ENCODE measurements at places on chromosomes 12 and 14.
A peak's percentile ranks its signal among the peaks of the same experiment; 100 is the strongest.

DNA sequence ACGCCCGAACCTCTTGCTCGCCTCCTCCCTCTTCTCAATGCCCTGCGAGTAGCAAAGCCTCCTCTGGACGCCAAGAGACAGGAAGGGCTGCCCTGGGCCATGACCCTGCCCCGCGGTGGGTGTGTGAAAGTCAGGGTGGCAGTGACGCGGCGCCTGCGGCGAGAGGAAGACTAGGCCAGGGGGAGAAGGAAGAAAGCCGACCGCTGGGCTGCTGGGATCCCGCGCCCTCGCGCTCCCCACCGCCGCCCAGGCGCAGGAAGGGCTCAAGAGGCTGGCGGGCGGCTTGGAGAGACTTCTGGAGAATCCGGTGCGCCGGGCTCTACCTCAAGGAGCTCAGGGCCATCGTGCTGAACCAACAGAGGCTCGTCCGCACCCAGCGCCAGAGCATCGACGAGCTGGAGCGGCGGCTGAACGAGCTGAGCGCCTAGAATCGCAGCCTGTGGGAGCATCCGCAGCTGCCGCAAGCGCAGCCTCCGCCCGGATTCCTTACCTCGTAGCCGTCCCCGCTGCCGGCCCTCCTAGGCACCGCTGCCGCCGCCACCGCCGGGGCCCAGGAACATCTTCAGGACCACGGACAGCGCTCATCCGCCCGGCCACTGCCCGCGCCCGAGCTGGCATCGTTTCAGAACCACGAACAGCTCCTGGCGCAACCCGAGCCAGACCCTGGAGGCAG, 105.0 kb upstream of the PRB2 start:
- DNase-seq: peak; percentile 88

GRCh38 chr12:120736404-120737331, 11.0 kb downstream of the ACADS start:
- no peak for DNase-seq

DNA sequence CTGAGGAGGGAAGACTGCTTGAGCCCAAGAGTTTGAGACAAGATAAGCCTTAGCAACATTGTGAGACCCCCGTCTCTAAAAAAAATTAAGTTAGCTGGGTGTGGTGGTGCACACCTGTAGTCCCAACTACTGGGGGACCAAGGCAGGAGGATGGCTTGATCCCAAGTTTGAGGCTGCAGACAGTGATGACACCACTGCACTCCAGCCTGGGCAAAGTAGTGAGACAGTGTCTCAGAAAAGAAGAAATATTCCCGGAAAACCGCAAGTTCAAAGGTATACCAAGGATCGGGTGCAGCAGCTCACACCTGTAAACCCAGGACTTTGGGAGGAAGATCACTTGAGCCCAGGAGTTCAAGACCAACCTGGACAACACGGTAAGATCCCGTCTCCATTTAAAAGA, 5.8 kb downstream of the PTGES3 start:
- no peak for DNase-seq

DNA sequence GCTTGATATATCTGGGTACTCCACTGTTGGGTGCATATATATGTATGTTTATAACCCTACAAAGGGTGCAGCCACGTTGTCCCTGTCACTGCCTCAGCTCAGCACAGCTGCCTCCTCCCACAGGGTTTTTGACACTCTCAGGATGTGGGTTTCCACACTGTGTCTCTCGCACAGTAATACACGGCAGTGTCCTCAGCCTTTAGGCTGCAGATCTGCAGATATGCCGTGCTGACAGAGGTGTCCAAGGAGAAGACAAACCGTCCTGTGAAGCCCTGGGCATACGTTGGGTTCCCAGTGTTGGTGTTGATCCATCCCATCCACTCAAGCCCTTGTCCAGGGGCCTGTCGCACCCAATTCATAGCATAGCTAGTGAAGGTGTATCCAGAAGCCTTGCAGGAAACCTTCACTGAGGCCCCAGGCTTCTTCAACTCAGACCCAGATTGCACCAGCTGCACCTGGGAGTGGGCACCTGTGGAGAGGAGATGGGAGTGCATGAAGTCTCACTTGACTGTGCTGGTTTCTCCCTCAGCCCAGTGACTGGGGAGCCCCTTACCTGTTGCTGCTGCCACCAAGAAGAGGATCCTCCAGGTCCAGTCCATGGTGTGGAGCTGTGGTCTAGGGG, 498.7 kb downstream of the TMEM121 start:
- DNase-seq: peak; percentile 15

- no peak for DNase-seq
Measured at GRCh38 chr14:21229821-21230220, 39.4 kb downstream of the HNRNPC start.

GRCh38 chr14:21227981-21228380, 41.3 kb downstream of the HNRNPC start:
- no peak for DNase-seq

DNA sequence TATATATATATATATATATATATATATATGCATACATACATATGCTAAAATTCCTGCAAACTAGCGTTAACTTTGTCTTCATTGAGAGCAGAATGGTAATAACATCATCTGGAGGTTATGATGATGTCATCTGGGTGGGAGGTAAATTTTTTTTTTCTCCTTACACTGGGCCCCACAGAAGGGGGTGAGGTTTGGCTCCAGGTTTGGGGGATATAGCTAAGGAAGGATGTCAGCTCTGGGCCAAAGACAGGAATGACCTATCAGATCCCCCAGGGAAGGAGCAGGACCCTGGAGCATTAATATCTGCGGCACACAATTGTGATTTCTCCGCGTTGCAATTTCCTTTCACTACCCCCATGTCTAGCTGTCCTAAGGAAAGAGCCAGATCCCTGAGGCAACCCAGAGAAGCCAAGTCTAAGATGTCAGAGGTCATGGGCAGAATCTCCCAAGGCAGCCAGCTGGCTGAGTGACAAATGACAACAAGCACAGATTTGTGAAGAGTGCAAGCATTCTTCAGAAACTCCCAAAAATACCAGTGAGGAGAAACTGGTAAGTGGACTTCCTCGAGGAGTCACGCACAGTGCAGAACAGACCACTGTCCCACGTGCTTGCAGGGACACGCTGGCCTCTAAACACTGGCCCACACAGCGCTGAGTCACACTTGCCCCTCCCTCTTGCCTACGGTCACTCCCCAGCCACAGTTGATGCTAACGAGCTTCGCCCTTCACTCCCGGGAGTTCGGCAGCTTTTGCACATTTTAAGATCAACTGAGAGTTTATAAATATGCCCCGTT, 9.9 kb downstream of the UBC start:
- no peak for DNase-seq

DNA sequence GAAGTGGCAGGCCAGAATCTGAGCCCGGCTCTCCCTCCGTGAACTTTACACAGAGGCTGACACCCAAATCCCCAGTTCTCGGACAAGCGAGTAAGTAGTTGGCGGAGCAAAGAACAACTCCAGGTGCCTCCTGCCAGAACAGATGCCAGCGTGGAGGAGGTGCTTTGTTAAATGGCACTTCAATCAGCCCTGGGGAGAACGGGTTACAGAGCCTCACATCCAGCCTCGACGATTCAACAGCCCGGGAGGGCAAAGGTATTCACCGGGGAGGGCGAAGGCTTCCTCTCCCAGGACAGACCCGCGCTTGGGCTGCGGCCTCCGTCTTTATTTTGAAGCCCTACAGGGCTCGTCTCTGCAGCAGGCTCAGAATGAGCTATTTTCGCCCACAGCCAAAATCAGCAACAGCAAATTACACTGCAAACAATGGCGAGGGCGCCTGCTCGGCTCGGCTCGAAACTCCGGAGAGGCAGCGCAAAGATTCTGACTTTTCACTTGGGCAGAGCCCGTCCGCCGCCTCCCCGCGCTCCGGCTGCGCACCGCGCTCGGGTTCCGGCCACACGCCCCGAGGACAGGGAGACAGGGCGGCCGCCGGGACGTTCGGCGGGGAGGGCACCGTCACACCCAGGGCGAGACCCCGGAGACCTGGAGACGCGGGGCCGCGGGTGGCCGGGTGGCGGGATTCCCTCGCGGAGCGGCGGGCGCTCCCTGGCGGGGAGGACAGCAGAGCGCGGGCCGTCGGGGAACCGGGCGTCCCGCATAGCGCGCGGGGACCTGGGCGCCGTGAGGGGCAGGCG, 811 bp downstream of the TMCC3 start:
- peak; percentile 34 for DNase-seq

DNA sequence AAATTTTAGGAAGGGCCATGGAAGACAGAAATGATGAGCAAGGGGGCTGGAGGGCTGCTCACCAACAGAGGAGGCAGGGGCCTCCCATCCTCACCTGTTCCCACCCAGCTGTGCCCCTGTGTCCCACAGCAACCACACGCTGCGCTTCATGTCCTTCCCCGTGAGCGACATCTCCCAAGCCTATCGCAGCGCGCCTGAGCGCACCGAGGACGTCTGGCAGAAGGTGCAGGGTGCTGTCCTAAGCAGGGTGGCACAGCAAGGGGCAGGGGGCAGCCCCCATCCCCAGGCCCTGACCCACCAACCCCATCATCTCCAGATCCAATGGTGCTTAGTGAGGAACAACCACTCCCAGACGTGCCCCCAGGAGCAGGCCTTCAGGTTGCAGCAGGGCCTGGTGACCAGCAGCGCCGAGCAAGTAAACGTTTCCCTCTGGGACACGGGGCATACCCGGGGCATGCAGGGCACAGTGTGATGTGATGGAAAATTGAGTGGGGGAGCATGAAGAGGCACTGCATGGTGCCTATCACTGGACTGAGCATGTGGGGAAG, 8.1 kb downstream of the CARMIL3 start:
- DNase-seq: no peak

GRCh38 chr14:99562856-99563748, 40.9 kb downstream of the CCDC85C start:
- no peak for DNase-seq

DNA sequence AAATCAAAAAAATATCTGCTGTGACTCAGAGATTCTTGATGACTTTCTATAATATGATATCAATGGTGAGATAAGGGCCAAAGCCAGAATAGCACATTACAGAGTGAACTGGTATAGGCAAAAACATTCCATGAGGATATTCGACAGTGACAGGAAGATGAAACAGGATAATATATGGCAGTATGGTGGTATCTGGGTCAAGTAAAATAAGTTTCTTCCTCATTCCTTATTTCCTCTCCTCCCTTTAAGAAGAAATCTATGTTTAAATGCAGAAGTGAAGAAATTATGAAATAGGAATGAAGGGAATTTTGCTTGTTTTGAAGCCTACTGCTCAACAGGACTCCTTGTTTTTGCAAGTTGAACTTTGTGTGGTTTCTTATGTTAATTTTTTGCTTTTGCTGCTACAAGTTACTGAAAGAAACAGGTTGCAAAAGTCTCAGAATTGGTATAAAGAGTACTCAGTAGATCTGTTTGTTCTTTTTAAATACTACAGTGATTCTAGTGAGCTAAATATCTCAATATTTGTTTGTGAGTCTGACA, 7.0 kb downstream of the ACSS3 start:
- no peak for DNase-seq

- DNase-seq: no peak
Measured at GRCh38 chr14:40232302-40232701, 800.1 kb upstream of the FBXO33 start.

DNA sequence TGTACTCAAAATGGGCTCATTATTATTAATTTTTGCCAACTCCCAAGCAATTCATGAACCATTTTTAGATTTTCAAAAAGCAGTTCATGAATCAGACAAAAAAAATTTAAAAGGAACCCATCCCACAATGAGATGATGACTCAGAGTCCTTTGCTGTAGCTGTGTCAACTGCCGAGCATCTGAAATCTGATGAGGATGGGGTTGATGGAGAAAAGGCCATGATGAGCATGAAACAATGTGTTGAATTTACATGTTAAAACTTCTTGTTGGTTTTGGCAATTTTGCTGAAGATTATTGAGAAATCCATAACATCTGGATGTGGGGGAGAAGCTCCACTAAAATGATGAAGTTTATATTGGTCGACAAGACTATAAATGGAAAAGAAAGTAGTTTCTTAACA, 378.0 kb downstream of the FOXG1 start:
- DNase-seq: no peak

GRCh38 chr14:100614803-100615202, 27.6 kb upstream of the BEGAIN start:
- DNase-seq: no peak

DNA sequence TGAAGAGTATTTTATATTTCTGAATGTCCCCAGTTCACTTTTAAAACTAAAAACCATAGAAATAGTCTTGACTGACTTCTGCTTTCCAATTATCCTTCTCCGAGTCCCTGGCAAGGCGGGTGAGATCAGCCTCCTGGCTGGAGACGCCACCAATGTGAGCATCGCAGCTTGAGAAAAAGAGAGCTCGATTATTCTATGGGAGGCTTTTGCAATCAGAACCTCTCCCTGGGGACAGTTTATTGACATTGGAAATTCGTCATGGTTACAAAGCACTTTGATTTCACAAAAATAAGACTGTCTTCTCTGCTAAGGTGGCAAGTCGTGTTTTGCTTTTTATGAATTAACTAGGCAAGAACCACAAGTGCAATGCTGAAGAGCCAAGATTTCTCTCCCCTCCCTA, 23.6 kb upstream of the GPHB5 start:
- no peak for DNase-seq

- peak; percentile 69 for DNase-seq
Measured at GRCh38 chr12:13347241-13348043, 150.9 kb downstream of the EMP1 start.

- no peak for DNase-seq
Measured at GRCh38 chr14:33800735-33801163, 150.1 kb downstream of the EGLN3 start.

DNA sequence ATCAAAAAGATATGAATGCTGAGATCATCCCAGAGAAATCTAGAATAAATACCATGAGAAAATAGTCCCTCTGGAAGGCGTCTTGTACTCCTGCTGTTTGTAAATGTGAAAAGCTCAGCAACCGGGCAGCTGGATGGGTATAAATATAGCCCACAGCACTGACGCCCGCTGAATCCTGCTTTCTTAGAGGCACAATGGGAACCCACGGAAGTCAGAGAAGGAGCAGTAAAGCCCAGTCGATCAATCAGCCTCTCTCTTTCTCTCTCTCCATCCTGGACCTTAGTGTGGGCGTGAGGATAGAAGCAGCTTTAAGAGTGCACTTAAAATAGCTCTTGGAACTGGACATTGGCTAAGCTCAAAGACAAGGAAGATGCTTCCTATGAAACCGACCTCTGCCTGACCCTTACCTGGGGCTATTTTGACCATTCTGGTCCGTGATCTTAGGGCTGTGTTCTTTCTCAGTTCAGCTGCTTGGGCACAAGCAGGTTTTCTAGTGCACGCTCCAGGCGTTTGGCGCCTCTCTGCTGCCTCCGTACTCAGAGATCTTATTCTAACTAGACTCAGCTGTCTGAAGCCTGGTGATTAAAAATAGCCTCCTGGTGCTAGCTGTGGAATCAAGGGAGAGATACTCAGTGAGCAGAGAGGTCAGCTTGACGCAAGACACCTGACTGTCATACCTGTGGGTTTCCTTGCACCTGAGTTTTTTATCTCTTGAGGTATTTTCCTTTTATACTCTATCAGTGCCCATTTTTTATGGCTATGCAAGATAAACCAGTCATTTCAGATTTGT, 144.6 kb downstream of the ETV6 start:
- DNase-seq: no peak

All from activated naive CD8-positive, alpha-beta T cell treated with anti-CD3 and anti-CD28 coated beads, Interleukin-2, amount 50 U/mL, for 24 hours (primary cell).